ENCODE measurements at places on chromosomes 5 and 9.

DNA sequence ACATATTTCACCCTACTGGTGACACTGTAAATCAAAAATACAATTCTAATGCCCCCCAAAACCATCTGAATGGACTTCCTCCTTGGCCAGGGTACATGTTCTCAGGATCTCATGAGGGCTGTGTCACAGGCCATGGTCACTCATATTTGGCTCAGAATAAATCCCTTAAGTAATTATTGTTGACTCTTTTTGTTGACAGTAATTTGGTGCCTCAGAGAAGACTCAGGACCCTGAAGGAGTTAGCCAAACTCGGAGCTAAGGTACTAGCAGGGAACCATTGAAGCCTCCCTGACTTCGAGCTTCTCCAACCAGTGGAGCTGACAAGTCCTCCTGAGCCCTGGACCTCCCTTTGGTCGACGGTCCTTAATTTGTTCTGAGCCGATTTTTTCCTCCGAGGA is 51.2 kb upstream of the SNAPC3 start:
- no peak for DNase-seq

GRCh38 chr5:145718956-145719355 is 116.2 kb downstream of the PRELID2 start:
- DNase-seq = no peak

DNA sequence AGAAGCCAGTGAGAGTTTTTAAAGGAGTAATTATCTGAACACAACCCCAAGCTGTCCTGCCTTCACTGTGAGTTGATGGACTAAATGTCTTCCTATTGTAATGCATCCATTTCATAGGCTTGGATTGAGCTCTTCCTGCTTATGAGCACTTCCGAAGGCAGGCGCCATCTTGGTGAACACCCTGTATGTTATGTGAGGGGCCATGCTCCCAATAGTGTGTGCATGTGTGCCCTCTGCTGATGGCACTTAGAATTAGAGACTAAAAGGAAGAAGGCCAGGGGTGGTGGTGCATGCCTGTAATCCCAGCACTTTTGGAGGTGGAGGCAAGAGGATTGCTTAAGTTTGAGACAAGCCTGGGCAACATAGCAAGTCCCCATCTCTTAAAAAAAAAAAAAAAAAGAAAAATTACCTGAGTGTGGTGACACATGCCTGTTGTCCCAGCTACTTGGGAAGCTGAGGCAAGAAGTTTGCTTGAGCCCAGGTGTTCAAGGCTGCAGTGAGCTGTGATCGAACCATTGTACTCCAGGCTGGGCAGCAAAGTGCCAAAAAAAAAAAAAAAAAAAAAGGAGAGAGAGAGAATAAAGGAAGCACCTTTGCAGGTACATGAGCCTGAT is 65.0 kb downstream of the C9orf152 start:
- DNase-seq = no peak

GRCh38 chr5:78638423-78638822 is 10.1 kb downstream of the LHFPL2 start:
- DNase-seq = peak; percentile 43

- peak; percentile 86 for DNase-seq
These were observed 6.4 kb upstream of the MEF2C start for GRCh38 chr5:88889189-88890069.

GRCh38 chr5:129963359-129963758 is 59.1 kb downstream of the CHSY3 start:
- DNase-seq = peak; percentile 17

- DNase-seq = peak; percentile 8
These were observed 79.0 kb downstream of the MACROH2A1 start for GRCh38 chr5:135319928-135320606.

DNA sequence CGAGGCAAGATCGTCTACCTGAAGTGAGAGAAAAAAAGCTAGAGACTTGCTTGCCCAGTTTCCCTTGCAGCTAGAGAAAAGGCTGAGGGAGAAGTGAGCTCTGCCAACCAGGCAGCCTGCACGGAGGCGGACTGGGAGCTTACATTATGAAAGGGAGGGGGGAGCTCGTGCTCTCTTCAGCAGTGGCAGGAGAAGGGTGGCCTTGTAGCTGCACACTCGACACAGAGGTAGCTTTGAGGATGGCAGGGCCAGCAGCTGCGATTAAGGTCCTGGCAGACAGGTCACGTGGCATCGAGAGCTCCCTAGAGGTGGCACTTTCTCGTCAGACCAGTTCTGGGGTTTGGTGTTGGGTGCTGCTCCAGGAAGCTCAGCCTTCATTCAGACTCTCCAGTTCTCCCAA is 26.7 kb downstream of the APBA1 start:
- no peak for DNase-seq

DNA sequence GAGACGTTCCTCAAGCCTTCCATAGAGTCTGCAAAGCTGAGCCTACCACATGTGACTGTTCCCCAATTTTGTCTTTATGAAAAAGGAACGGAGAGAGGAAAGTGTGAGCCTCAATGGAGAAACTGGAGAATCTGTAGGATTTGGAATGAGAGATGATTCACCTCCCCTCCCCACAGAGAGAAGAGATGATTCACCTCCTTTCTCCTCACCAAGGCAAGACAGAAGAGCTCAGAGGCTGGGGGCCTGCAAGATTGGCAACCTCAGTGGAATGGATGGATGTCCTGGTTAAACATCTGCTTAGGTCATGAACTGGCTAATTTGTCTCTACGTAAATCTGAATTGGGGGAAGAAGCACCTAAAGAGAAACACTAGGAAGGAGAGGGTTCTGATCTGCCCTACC is 17.0 kb upstream of the MOCS2 start:
- DNase-seq = no peak

DNA sequence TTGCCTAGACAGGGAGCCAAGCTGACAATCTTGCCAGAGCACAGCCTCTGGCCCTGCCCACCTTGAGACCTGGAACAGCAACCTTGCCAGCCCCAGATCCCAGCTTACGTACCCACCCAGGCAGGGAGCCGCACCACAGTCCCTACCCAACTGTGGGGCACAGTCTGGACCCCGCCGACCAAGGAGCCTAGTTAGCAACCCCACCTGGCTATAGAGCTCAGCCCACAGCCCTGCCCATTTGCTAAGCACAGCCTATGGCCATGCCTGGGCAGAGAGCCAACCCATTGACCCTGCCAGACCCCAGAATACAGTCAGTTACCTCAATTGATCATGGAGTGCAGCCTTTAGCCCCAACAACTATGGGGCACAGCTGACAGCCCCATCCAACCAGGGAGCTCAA is 97.9 kb upstream of the SH3GL2 start:
- DNase-seq = no peak

DNA sequence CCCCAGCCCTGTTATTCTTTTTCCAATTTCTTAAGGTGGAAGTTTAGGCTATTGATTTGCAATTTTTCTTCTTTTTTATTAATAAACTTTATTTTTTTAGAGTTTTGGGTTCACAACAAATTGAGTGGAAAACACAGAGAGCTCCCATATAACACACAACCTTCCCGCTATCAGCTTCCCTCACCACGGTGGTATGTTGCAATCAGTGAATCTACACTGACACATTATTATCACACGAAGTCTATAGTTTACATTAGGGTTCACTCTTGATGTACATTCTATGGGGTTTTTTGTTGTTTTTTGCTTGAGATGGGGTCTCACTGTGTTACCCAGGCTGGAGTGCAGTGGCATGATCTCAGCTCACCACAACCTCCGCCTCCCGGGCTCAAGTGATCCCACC is 4.8 kb upstream of the NFX1 start:
- no peak for DNase-seq

- DNase-seq = no peak
These were observed 207.5 kb downstream of the TENT4A start for GRCh38 chr5:6920628-6921256.

DNA sequence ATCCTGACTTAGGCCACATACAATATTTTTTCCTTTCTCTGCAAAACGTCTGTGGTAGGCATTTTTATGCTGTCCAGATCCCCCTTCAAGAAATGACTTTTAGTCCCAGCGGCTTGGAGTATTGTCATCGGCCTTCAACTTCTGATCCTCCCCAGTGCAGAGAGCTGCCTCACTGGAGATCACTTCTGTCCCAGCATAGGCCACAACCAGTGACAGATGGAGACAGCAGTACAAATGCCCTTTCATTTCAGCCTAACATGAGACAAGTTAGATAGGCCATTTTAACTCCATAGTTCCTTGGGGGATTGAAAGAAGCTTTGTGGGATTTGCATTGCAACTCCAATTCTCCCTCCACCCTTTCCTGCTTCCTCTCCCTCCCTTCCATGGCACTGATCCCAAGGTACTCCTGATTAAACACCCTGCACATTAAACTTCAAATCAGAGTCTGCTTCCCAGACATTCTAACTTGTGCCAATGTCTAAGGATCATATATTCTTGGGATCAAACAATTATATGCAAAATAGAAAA is 3.2 kb upstream of the MAMDC2 start:
- no peak for DNase-seq

GRCh38 chr5:63249960-63250359 is 671.3 kb downstream of the LRRC70 start:
- DNase-seq = no peak

DNA sequence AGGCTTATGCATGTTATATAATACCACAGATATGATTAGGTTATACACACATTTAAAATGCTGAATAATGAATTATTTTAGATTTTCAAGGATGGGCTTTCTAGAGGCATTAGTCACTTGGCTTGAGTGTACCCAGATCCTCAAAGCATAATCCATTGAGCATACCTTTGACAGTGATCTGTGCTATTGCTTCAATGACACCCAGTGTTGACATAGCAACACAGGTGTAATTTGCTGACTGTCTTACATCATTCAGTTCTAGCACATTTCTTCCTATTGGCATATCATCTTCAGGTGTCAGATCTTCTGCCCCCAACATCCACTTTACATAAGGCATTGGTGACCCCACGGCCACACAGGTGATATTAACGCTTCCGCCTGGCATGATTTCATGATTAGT is 721.5 kb upstream of the DMAC1 start:
- no peak for DNase-seq

DNA sequence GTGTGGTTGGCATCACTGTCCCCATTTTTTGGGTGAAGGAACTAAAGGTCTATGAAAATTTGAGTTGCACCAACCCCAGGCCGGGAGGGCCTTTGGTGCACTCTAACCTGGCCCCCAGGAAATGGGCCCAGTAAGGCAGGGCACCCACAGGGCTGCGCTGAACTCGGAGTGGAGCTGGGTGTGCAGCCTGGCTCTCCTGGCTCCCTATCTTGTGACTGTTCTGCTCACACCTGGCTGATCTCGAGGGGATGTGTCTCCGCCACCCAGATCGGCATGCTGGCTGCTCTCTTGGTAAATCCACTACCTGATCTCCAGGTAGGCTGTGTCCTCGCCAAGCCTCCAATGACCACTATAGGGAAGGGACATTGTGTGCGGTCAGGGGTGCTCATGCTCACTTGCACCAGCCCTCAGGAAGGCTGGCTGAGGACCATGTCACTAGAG is 259.8 kb downstream of the NSG2 start:
- no peak for DNase-seq

- no peak for DNase-seq
These were observed 28.6 kb upstream of the MEIKIN start for GRCh38 chr5:131974016-131974415.

- no peak for DNase-seq
These were observed 213.9 kb downstream of the TMEM167A start for GRCh38 chr5:82863266-82863665.

GRCh38 chr5:141007791-141008190 is 41.5 kb downstream of the PCDHAC2 start:
- DNase-seq = no peak

GRCh38 chr5:133890314-133890713 is 78.1 kb downstream of the C5orf15 start:
- no peak for DNase-seq

GRCh38 chr5:32258424-32258823 is 54.3 kb downstream of the MTMR12 start:
- no peak for DNase-seq

- DNase-seq = no peak
These were observed 174.6 kb downstream of the FAM174A start for GRCh38 chr5:100709771-100710170.

DNA sequence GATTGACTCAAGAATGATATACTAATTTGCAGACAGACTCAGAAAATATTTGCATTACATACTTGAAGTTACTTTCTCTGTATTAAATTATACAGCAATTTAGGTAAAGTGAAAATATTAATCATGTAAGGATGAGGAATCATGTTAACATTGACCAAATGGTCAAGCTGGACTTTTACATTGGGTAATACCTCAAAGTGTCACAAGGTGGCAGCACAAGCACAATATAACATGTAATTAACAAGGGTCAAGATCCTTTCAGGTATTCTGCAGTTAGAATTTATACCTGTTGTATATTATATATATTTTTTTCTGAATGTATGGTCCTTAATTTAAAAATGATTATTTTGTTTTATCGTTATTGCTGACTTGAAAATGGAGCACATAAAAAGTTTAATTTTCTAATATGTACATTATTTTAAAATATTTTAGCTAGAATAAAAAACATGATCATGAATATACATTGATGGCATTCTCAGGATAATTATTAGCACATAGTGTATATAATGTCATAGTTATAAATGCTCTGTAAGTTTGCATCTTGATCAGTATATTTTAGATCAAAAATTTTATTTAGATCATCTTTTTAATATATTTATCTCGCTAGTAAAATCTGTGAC is 8.6 kb downstream of the HAPLN1 start:
- DNase-seq = no peak

- DNase-seq = peak; percentile 49
These were observed 1.0 kb downstream of the EGR1 start for GRCh38 chr5:138466125-138466899.

DNA sequence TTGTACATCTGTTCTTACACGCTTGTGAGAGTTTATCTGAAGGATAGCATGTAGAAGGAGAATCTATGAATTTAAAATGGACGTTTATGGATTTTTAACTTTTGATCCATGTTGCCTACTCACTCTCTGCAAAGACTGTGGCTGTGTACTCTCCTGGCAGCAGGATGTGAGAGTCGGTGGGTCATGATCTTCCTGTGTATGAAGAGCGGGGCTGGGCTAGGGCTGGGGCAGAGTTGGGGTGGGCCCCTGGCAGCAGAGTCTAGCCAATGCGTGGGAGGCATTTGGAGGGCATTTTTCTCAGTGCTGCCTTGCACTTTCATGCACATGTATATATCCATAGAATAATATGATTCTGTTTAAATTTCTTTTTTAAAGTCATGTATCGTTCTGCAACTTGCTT is 24.0 kb upstream of the DAB2IP start:
- DNase-seq = no peak

DNA sequence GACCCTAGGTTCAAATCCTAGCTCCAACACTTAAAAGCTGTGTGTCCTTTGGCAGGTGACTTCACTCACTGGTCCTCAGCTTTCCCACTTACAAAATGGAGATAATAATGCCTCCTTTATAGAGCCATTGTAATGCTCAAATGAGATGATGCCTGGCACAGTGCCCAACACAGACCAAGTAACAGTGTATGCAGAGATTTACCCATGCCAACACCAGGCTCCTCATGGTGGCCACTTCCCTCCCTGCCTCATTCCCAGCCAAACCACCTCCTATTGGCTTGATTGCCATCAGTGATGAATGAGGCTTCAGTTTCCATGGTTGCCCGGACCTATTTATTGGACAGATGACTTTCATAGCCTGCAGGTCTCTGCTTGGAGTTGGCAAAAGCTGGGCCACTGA is 469.4 kb downstream of the CDK5RAP2 start:
- no peak for DNase-seq

GRCh38 chr5:138770977-138771376 is 17.8 kb downstream of the CTNNA1 start:
- DNase-seq = no peak
